ENCODE measurements at places on chromosomes 16 and 17.

GRCh38 chr16:2008631-2009163 is 924 bp downstream of the ZNF598 start:
- no peak for DNase-seq

DNA sequence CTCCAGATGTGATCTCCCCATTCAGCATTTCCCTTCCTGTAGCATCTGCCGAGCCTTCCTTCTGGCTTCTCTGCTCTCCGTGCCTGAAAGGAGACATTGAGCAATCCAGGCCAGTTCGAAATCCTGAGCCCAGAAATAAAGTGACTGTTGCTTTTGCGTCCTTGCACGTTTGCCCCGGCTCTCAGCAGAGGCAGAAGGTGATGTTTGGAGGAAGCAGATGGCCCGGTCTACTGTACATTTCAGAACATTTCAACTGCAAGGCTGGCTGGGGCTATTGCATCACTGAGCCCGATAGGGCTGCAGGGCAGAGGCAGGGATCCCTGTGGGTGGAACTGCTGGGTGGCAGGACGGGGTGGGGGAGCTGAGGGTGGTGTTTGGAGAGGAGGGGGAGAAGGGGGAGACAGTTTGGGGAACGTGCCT is 29.4 kb downstream of the IRF8 start:
- no peak for DNase-seq

GRCh38 chr17:49454050-49454449 is 39.4 kb upstream of the PHB1 start:
- no peak for DNase-seq

DNA sequence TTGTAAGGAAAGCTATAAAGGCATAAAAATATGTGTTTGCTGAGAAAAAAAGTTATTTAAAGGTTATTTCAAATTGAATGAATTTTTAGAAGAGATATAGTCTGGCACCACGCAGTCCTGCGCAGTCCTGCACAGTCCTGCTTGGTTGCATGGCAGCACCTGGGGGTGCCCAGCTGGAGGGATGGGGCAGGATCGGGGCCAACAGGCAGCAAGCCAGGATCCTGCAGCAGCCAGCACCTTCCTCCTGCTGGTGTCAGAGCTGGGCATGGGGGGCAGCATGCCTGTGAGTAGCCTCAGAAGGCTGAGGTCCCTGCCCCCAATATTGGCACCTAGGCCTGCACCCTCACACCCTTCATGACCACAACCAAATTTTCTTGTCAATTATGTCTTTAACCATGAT is 46.0 kb downstream of the GLG1 start:
- no peak for DNase-seq

GRCh38 chr16:77574867-77575624 is 140.2 kb upstream of the ADAMTS18 start:
- no peak for DNase-seq

DNA sequence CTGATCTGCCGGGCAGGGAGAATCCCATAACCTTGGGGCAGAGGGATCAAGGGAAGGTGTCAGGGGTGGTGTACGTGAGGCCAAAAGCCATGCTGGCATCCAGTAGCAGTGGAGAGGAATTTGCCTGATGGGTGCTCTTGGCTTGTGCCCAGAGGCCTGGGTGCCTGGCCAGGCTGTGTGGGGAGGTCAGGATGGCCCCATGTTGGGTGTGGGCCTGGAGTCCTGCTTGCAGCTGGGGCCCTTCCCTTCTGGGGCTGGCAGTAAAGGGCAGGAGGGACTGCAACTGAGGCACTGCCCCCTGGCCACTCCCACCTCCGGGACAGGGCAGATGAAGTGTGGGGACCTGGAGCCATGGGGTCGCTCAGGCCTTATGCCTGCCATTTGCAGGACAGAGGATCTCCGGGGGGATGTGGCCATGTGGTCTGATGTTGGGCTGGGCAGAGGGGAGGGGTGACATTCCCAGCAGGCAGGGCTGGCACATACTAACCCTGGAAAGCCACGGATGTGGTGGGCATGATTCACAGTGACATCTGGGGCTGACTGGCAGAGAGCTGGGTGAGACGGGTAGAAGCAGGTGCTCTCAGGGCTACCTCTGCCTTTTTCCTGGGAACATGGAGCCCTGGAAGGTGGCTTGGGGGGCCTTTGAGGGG is 3.5 kb downstream of the FMNL1 start:
- no peak for DNase-seq

DNA sequence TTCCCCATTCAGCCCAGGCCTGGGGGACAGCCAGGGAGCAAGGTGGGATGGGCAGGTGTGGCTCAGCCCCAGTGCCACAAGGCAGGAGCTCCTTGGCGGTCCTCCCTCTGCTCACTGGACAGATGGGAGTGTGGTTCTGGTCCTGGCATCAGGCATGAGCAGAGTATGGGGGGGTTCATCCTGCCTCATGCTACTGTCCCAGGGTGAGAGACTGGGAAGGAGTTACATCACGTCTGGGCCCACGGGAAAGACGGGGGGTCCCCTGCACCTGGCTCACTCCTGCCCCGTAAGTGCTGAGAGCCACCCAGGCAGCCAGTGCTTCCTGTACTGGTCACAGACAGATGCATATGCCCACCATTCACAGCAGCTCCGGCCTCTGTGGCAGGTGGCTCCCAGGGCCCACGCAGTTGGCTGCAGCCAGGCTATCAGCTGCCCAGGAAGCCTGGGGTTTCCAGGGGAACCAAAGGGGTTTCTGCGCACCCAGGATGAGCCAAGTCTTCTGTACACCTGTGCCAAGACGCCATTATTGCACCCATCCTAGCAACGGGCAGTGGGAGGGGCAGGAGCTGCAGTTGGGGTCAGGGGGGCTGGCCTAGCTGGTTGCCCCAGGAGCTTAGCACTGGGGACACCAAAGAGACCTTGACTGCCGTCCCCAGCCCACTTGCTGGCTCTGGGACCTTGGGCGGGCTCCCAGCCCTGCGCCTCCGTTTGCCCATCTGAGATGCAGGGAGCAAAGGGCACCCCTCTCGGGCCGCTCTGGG is 1.9 kb downstream of the BAIAP3 start:
- peak; percentile 44 for DNase-seq

DNA sequence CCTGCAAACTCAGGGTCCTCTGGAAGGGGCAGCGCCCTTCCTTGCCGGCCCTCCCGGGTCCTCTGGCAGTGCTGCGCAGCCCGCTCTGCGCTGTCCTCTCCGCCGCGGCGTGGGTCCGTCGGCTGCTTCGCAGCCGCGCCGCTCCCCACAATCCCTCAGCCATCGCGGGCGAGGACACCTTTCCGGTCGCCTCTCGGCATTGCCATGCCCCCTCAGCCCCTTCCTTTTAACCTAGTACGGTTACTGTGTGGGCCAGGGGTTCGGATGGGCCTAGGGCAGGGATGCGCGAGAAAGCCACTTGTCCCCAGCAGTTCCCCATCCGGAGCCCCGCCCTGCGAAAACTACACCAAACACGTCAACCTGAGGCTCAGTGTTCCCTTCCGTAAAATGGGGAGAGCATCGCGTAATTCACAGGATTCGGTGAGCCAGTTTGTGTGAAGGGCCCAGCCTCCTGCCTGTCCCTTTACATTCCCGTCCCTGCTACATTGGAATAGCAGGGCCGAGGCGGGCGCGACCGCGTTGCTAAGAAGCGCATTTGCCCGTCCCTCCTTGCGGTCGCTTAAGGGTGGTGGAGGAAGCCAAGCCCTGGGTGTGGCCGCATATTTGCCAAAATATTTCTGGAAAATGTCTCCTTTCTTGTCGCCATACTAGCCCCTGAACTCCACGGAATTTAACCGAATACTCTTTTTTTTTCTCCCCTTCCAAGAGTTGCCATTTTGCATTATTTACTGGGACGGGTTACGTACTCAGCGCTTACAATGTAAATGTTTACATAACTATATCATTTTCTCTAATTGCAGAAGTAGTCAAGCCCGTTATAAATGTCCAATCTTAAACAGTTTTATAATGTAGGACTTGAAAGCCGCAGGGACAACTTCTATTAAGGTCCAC is 13.2 kb downstream of the COPZ2 start:
- DNase-seq: peak; percentile 45

DNA sequence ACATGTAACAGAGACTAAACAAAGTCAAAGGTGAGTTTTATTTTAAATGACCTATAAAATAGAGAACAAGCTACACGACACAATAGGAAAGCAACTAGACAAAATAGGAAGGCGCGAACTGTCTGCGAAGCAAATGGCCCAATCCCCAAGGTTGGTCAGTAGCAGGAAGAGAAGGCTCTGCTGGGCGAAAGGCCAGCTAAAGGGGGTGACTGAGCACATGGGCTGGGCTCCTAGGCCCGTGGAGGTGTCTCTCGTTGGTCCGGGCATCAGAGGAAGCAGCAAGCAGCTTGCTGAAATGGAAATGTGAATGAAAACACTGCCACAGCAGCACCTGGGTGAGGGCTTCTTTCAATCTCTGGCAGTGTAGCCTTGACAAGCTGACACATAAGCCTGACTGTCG is 129.4 kb downstream of the ZNF778 start:
- DNase-seq: no peak

DNA sequence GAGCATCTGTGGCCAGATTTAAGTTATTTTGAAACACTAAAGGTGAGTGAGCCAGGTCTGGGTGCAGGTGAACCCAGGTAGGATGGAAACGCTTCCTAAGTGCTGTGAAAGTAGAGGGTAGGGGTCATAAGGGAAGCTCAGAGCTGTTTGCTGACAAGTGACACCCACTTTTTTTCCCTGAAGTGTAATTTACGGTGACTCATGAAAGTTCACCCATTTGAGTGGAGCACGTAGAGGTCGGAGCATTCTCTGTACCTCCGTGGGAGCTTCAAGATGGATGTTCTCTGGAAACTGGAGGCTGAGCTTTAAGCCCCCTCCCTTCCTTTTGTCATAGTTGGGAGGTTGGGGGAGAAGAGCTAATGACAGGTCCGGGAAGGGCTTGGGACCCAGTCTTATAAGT is 44.3 kb downstream of the MPRIP start:
- DNase-seq: no peak

DNA sequence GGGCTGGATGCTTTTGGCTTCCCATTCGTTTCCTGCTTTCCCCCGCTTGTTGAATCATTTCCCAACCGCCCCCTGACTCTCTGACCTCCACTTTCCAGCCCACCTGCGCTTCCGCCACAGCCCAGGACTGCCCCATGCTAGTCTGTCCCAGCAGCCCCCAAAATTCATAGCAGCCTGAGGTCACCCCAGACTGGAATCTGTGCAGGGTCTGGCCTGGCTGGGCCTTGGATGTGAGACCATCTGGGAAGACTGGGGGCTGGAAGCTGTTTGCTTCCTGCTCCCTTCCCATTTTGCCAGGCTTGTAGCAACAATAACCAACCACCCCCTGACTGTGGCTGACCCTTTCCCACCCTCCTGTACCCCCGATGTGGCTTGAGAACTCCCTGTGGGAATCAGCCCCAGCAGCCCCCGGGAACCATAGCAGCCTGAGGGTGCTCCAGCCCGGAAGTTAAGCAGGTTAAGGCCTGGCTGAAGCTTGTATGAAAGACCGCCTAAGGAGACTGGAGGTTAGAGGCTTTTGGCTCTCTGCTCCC is 2290.8 kb downstream of the TP53TG3F start:
- no peak for DNase-seq

DNA sequence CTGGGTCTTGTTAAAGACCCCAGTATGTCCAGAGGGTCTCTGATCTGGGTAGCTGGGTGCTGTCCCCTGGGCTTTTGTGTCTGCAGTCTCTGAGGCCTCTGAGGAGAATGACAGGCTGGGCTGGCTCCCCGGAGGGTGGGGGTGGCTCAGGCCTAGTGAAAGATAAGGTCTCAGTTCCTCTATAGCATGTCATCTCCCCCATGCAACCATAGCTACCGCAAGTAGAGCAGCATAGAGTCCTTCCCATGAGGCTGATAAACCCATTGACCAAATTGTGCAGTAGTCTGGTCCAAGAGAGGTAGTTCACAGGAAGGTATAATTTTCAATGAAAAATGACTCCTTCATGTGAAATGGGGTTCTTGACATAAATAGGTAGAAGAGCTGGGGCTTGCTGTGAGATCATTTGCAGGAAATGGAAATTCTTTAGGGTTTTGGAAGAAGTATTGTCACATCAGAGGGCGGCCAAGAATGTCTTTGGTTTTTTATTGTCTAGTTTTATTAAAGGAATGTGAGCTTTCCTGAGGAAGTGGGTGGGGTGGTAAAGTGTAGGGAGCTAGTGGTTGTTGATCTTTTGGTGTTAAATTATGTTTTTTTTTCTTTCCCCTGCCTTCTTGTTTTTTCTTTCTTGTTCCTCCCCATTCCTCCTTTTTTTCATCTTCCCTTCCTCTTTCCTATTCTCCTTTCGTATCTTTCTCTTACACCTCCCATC is 21.0 kb downstream of the SLC7A6OS start:
- DNase-seq: no peak

GRCh38 chr16:83652943-83653342 is 154.8 kb upstream of the HSBP1 start:
- DNase-seq: no peak

DNA sequence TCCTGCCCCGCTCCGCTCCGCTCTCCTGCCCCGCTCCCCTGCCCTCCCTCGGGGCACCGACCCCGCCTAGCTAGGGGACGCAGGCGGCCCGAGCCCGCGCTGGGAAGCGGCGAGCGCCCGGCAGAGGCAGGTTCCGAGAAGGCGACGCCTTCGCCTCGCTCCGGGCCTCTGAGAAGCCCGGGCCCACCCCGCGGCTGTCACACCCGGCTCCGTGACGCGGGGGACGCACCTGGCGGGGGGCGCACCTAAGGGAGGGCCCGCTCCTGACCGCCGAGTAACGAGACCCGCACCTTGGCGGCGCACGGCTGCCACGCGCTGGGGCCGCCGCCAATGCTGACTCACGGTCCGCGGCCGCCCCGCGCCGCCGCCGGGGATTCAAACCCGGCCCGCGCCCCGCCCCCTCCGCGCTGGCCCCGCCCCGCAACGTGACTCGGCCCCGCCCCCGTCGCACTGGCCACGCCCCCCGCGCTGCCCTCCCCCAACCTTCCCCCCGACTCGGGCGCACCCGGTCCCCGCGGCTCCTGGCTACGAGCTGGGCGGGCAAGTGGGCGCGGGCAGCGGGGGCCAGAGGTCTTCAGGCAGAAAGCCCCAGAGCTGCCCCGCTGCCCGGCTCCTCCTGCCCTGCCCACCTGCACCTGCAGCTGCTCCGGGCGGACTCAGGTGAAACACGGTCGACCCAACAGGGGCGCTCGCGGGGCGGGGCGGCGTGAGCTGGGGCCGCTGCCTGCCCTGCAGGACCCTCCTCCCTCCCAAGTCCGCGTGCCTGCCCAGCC is 27.8 kb downstream of the GNPTG start:
- peak; percentile 19 for DNase-seq

DNA sequence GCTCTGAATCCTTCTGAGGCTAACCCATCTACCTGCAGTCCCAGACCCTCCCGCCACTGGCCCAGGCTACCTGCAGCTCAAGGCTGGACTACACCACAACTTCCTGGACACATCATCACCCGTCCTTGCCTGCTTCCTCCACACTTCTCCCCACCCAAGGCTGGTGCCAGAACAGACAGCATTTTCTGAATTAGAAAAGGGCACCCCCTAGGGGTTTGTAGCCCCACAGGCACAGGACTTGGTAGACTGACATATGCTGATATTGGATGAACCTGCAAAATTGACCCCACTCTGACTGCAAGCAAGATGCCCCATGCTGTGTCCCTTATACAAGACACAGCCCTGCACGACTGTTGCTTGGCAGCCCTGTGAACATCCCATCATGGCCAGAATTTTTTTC is 271.5 kb upstream of the C16orf82 start:
- DNase-seq: no peak

GRCh38 chr16:4245077-4245791 is 3.4 kb upstream of the SRL start:
- no peak for DNase-seq

- DNase-seq: no peak
Measured at GRCh38 chr17:17170346-17170985, 35.7 kb downstream of the PLD6 start.

GRCh38 chr16:83328936-83329335 is 478.8 kb upstream of the HSBP1 start:
- no peak for DNase-seq

GRCh38 chr16:10896165-10896564 is 19.2 kb downstream of the CIITA start:
- DNase-seq: no peak

GRCh38 chr16:50712956-50713355 is 19.6 kb downstream of the NOD2 start:
- no peak for DNase-seq

All from NCI-H1105 treated with DMSO at 0.1 percent for 48 hours (cell line).